ENCODE measurements at places on chromosomes 4 and X. TPM values are rescaled to one million over a fixed set of nuclear protein-coding genes. Genes with fewer than 3 reads are reported as not detected.

ART3 gene
- not detected for total RNA-seq

FAM9C gene
- not detected for total RNA-seq

SPANXN4 gene
- not detected for total RNA-seq

GPR78 gene
- total RNA-seq = not detected

H2BW2 gene
- not detected for total RNA-seq

SMPX gene
- not detected for total RNA-seq

TRIM60 gene
- total RNA-seq = not detected

DDIT4L gene
- 0.38 TPM for total RNA-seq

MRFAP1L1 gene
- 35.3 TPM for total RNA-seq

HTR2C gene
- not detected for total RNA-seq

RNF128 gene
- not detected for total RNA-seq
